ENCODE measurements at places on chromosomes 5 and 9.

DNA sequence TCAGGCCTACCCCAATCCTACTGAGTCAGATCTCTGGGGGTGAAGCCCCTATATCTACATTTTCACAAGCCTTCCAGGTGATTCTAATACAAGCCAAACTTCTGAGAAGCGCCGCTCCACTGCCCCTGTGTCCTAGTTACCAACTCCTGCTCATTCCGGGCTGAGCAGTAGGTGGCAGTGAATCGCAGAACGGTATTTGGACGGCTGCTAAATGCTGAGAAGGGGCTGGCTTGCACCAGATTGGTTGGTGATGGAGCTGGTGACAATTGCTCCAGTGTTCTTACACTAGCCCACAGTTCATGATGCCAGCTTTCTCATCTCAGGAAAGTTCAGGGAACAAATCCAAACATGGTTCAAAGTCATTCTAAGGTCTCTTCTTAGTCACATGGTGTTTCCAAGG lies 31.1 kb upstream of the FGF1 start:
- DNase-seq = no peak

DNA sequence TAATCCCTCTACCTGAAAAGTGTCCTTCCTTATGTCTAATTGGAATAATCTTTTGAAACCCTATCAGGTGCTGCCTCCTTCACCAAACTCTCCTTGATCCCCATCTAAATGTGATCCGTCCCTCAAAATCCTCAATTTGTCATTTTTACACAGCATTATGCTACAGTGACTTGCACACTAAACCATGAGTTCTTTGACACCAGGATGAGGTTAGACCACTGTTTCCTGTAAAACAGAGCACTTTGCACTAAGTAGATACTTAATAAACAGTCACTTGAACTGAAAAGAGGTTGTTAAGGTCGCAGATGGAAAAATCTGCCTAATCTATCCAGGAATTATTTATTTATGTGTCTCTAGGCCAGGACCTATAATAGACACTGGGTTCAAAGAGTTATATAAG lies 44.2 kb upstream of the TLX3 start:
- DNase-seq = no peak

GRCh38 chr9:83996126-83996525 lies 15.5 kb downstream of the RMI1 start:
- no peak for DNase-seq

DNA sequence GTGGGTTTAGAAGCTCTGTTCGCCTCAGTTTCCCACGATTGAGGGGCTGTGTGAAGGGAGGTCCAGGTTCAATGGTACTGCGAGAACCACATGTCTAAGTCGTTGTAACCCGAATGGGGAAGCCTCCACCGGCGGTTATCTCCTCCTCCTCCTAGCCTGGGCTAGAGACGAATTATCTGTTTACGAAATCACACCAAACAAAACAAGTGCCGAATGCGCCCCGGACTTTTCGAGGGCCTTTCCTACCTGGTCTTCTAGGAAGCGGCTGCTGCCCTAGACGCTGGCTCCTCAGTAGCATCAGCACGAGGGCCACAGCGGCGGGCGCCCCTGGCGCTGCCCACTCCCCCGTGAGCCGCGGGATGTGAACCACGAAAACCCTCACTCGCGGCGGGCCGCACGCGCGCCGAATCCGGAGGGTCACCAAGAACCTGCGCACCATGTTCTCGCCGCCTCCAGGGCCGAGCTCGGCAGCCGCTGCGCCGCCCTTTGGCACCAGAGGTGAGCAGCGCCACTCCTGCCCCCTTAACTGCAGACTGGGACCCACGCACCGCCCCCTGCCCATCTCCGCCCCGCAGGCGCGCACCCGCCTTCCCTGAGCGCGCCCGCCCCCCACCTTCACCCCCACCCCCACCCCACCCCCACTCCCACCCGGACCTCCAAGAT lies at the start of gene CDKN2A:
CDKN2A (minus strand) TSS at position 500 of the 663 bp plus-strand sequence.
- peak; percentile 93 for DNase-seq

DNA sequence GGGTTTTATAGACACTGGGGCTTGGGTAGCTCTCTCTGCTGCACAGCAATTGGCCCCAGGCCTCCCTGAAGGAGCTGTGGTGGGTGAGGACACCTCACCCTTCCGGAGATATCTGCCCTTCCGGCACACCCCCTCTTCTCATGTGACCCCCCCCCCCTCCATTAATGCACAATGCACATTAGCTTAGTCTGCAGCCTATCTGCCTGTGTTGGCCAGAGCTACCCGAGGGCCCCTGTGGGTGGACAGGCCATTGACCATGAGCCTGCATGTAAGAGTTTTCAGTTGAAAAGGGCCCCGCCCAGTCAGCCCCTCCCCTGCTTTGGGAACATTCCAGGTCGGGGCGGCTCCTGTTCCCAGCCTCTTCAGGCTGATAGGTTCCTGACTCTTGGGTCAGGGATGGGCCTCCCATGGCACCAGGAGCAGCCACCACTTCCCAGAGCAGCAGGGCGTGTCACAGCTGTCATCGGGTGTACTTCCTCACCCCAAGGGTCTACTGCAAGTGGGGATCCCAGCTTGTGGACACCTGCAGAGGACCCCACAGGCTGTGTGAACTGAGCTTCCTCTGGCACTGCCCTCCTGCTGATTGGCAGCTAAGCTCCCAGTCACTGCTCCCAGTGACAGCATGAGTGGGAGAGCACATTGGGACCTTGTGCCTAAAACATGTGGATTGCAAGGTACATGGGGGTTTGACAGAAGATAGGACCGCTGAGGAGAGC lies 17.8 kb downstream of the PHF2 start:
- DNase-seq = no peak

GRCh38 chr5:156677963-156678362 lies 172.1 kb upstream of the PPP1R2B start:
- no peak for DNase-seq

DNA sequence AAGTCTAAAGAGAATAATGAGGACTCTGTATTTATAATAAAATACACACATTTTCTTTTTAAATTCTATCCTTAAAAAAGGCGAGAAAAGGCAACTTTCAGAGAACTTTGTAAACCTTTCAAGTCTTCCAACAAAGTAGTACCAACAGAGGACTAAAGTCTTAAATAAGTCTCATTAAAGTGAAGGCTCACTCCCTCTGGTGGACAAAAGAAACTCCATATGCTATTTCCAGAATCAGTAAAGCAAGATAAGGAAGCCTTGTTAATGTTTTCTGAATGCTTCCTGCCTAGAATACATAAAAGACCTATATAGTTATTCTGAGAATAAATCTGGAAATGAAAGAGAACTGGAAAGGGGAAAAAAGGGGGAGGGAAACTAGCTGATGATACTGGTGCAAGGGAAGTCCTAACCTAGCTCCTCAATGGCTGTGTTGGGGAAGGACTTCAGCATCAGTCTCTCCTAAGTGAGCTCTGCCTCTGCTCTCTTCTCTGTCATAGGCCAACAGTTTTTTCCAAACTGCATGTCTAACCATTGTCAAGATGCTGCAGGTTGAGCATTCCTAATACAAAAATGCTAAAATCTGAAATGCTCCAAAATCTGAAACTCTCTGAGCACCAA lies 7.2 kb downstream of the HMGCS1 start:
- peak; percentile 41 for DNase-seq

DNA sequence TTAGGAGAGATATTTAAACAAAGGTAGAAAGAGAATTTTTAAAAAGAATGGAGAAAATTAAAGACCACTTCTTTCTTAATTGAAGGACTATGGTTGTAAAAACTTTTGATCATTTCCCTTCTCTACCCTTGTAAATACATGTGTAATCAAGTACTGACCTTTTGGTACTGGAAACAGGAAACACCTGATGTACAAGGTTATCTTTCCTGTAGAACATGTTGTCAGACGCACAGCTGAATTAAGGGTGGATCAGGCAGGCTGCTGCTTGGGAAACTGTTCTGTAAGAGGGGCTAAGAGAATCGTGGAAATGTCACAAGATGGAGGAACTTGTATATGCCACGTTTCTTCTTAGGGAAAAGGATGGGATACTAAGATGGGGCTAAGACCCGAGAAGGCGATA lies 341.6 kb downstream of the ZNF608 start:
- no peak for DNase-seq

GRCh38 chr5:134738963-134739661 lies 764 bp downstream of the CAMLG start:
- no peak for DNase-seq

- no peak for DNase-seq
Measured at GRCh38 chr9:97564291-97565175, 63.1 kb downstream of the TMOD1 start.

- no peak for DNase-seq
Measured at GRCh38 chr9:131272212-131272611, 4.1 kb downstream of the FAM78A start.

DNA sequence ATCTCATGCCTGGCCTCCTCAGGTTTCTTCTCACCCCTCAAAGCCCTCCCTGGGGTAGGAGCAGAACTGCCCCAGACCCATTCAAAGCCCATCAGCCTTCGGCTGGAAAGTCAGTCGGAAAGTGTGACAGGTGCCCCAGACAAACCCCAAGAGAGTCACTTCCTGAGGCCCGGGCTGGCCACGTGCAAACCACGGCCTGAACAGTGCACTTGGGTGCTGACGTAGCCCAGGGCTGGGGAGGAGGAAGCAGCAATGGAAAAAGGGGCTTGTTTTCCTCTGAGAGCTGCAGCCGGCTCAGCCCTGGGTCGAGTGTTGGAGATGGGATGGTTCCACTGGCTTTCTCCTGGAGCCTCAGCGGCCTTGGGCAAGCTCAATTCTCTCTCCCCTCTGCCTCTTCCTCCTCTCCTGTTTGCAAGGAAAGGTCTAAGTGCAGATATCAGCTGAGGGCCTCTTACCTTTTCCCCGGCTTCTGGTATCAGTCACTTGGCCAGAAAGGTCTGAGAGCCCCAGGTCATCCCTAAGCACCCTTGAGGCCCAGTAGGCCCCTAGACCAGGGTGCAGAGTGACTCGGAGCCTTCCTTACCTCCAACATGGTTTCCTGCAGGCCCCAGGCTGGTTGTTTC lies 5.9 kb upstream of the EGR1 start:
- no peak for DNase-seq

GRCh38 chr9:23563517-23563916 lies 262.5 kb downstream of the ELAVL2 start:
- DNase-seq = no peak

GRCh38 chr9:87810679-87811178 lies 71.9 kb upstream of the SPATA31E1 start:
- no peak for DNase-seq

DNA sequence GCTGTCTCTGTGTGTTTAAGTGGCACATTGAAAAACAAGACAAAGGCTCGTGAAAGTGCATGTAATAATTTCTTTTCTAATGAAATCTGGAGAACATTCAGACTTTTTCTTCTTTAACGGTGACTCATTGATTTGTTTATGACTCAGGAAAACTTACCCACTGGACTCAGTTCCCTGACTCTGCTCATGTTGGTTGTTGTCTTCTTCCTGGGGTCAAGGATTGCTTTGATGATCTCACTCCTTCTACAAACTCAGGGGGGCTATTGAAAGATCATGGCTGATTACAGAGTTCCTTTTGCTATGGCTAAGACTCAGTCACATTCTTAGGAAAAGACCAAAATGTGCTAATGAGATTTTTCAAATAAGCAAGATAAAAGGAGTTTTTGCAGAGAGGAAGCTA lies 141.1 kb upstream of the DAP start:
- no peak for DNase-seq
